GM12892 (cell line): ENCODE measurements at places on chromosomes 1 and 21.

DNA sequence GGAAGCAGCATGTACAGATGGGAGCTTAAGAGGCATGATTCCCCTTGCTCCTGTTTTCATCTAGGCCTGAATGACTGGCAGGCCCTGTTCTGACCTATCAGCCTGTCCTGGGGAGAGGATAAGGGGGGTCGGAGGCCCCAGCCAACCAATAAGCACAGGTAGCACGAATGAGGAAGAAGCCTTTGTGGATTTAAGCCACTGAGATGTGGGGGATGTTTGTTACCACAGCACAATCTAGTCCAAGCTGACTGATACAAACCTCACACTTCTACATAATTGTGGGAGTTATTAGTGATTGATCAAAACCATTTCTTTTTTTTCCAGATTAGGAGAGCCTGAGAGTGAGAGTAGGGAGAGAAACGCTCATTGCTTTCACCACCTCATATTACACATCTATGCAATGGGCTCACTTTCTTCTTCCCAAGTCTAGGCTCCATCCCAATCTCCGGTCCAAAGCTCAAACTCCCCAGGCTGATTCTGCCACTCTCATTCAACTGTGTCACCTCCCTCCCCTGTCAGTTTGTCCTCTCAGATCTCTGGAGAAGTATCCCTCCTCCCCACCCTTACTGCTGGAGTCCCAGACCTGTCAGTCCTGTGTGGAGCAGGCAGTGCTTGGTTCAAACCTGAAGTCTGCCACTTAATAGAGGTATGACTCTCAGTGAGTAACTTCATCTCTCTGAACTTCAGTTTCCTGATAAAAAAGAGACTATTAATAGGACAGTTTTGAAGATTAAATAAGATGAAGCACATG is 220.5 kb downstream of the PTPRU start:
- no peak for DNase-seq

- DNase-seq = no peak
Observed at GRCh38 chr1:220880726-220881506, 1.7 kb downstream of the HLX start.

DNA sequence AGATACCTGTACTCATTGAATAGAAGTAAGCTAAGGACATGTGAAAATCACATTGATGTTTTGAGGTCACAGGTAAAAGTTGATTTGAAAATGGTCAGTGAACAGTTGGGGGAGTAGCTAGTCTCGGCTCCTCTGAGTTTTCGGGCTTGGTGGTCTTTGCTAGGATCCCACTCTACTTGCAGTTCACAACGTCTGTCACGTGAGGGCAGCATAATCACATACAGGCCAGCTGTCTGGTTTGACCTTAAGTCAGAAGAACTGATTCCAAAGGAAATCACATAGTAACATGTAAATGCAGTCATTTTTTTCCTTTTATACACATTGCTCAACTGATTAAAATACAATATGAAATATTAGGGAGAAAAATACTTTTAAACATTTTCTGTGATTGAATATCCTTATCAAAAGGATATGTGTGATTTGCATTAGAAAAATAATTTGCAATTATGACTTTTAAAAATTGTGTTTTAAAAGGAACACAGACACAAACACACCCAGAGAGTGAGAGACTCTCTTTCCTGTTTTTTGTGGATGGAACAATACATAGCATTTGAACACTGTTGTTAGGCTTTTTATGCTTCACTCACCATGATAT is 21.8 kb upstream of the PDC start:
- no peak for DNase-seq

- no peak for DNase-seq
Observed at GRCh38 chr1:231487019-231487418, 41.5 kb upstream of the TSNAX start.

DNA sequence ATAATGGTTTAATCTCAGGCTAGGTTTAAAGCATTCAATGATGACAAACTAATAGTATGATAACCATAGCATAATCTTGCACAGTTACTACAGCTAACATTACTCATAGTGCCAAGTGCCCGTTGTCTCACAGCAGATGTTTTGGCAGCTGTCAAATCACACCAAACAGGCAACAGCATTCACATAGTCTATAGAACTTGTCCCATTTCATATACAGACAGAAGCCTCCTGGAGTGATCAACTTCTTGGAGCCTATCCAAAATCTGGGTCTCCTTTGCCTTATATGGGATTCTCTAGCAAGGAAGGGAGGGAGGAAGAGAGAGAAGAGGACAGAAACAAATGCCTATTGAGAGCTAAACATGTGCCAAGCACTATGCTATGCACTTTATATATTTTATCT is 250.6 kb upstream of the ZP4 start:
- DNase-seq = no peak

DNA sequence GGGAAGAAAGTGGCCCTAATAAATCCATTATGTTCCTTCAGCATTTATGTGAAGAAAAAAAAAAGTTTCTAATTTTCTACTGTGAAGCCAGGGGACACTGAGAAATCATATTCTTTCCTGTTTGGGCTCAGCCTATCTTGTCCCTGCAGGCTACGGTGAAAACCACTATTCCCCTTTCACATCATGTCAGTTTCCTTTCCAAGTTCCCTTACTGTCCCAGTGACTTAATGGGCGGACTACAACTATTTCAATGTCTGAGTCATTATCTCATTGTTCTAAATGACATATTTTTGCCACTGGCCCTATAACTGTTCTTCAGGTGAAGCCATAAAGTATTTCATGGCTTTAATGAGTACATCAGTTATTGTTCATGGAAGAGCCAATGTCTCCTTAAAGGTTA is 71.3 kb upstream of the BEND5 start:
- no peak for DNase-seq

DNA sequence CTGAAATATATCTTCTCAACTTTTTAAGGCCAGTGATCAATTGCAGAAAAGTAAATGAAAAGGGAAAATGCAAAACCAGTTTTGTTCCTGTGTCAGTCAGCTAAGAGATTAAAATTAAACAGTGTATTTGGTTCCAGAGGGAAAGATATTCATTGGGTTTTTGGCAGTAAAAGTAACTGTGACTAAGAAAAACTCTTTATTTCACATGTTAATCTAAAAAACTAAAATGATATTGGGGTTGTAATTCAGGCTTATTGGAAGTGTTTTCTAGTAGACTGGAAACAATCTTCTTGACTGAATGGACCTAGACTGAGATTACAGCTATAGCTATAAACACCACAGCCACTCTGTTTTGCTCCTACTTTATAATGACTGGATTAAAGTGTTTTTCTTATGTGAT is 413.9 kb downstream of the ADGRL2 start:
- DNase-seq = no peak

DNA sequence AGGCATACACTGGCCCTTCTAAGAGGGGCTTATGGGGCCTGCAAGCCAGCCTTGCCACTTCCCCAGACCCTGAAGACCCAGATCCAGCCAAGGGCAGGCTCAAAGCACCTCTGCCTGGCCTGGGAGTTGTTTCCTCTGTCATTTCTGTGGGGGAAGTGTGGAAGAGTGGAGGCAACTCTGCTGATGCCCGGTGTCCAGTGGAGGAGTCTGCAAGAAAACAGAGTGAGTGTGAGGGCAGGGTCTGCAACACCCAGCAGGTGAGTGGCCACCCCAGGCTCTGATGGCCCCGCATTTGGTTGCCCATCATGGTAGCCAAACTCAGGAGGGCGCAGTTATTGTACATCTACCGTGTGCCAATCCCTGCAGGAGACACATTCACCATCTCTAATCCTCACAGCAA is 8.4 kb downstream of the CLEC20A start:
- DNase-seq = no peak
